ENCODE measurements at places on chromosomes 7 and 10. TPM values are rescaled to one million over a fixed set of nuclear protein-coding genes. Genes with fewer than 3 reads are reported as not detected.
A peak's percentile ranks its signal among the peaks of the same experiment; 100 is the strongest.

Gene GSDME
- 1.7 TPM for total RNA-seq

Gene AKR1C8
- 9.2 TPM for total RNA-seq

Gene SLIT1
- total RNA-seq, result 0.32 TPM

Gene NUPR2
- total RNA-seq, result 1.2 TPM

Gene MOGAT3
- not detected for total RNA-seq

Gene CYP3A4
- not detected for total RNA-seq

Gene CAV1
- not detected for total RNA-seq

Gene MMD2
- total RNA-seq, result not detected

Gene UNC5B
- total RNA-seq, result not detected

Gene LIPF
- total RNA-seq, result not detected

Gene HABP2
- total RNA-seq, result not detected

Gene VENTX
- not detected for total RNA-seq

Gene NPFFR1
- total RNA-seq, result not detected

- H3K27ac ChIP-seq, result no peak overlapping the region
- no peaks in the 10 kb centered on the region for H3K4me1 ChIP-seq
- no peaks in the 10 kb centered on the region for H3K27me3 ChIP-seq
These were observed 24.3 kb upstream of the DNA2 start for GRCh38 chr10:68496072-68496471.

- no peak overlapping the region for H3K27ac ChIP-seq
- no peaks in the 10 kb centered on the region for H3K4me1 ChIP-seq
- H3K4me3 ChIP-seq, result no peak overlapping the region
- H3K36me3 ChIP-seq, result no peaks in the 10 kb centered on the region
- no peaks in the 10 kb centered on the region for H3K27me3 ChIP-seq
These were observed 459.3 kb upstream of the NRP1 start for GRCh38 chr10:33793793-33794192.

DNA sequence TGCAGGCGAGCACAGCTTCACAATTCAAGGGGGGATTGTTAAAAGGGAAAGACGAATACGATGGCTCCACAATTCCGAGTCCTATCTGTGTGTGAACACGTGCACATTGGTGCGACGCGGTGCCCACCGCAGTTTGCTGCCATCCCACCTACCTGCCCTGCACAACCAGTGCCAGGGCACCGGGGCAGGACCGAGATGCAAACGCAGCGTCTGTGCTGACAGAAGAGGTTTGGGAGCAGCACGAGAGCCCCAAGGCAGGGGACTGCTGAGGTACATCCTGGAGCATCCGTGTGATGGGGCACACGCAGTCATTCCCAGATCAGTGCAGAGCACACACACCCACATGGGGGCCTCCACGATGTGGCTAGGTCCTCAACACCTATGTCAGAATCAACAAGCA, 221.3 kb downstream of the DNAJB6 start:
- no peaks in the 10 kb centered on the region for H3K36me3 ChIP-seq
- no peak for DNase-seq
- H3K27ac ChIP-seq, result no peak overlapping the region
- H3K4me3 ChIP-seq, result no peak overlapping the region
- no peaks in the 10 kb centered on the region for H3K4me1 ChIP-seq

DNA sequence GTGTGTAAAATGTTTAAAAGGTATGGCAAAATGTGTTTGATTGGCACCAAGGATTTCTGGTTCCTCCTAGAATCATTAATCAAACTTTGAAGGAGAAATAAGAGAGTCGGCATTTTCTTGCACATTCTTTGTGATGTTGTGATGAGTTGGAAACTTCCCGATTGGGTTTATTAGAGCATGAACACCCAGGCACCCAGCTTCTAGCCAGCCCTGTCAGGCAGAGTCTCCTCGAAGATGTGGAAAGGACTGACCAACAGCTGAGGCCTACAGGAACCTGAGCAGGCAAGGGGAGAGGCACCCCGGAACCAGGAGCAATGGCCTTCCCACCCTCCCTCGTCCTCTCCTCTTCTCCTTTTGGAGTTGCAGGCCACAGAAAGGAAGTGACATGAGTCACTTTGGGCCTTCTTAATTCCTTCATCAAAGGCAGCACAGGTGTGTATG, 68.7 kb downstream of the EGFR start:
- H3K4me1 ChIP-seq, result no peaks in the 10 kb centered on the region
- no peak overlapping the region for H3K27ac ChIP-seq
- DNase-seq, result no peak

GRCh38 chr7:135964274-135964673, 12.9 kb downstream of the MTPN start:
- H3K27me3 ChIP-seq, result no peaks in the 10 kb centered on the region
- H3K4me3 ChIP-seq, result no peak overlapping the region
- DNase-seq, result no peak
- peaks cover 90% of the 10 kb centered on the region for H3K4me1 ChIP-seq
- no peak overlapping the region for H3K27ac ChIP-seq

- H3K27ac ChIP-seq, result no peak overlapping the region
- no peak for DNase-seq
- H3K4me3 ChIP-seq, result no peak overlapping the region
These were observed 96.1 kb downstream of the ADCY1 start for GRCh38 chr7:45670227-45670626.

- no peak overlapping the region for H3K4me3 ChIP-seq
- H3K4me1 ChIP-seq, result no peaks in the 10 kb centered on the region
- H3K36me3 ChIP-seq, result no peaks in the 10 kb centered on the region
- no peaks in the 10 kb centered on the region for H3K27me3 ChIP-seq
These were observed 35.4 kb downstream of the DRGX start for GRCh38 chr10:49360271-49361177.

- no peaks in the 10 kb centered on the region for H3K36me3 ChIP-seq
- no peaks in the 10 kb centered on the region for H3K4me1 ChIP-seq
- no peak overlapping the region for H3K4me3 ChIP-seq
- no peak overlapping the region for H3K27ac ChIP-seq
- no peak for DNase-seq
These were observed 66.6 kb upstream of the ZNF479 start for GRCh38 chr7:57198801-57199200.

- no peak overlapping the region for H3K27ac ChIP-seq
- H3K4me3 ChIP-seq, result no peak overlapping the region
These were observed 186.1 kb downstream of the TRIL start for GRCh38 chr7:28771906-28772622.

- H3K27me3 ChIP-seq, result no peaks in the 10 kb centered on the region
- H3K27ac ChIP-seq, result no peak overlapping the region
These were observed 215.4 kb downstream of the COBL start for GRCh38 chr7:51101111-51101757.

DNA sequence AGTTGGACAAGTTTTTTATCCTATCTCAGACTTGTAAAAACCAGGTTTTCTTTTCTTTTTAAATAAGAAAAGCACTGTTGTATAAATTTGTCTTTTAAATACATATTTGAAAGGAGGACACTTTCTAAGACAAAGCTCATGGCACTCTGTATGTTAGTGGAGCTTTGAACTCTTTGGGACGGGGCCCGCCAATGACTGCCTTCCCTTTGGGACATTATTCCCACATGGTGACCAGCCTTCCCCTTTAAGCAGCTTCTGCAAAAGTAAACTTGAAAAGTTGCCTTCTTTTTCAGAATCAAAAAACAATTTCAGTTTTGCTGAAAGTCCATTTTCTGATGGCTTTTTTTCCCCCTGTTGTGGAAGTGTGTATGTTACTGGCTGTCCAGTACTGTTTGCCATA, 1.8 kb downstream of the CUX1 start:
- no peak overlapping the region for H3K4me3 ChIP-seq
- H3K36me3 ChIP-seq, result no peaks in the 10 kb centered on the region
- no peak for DNase-seq
- peaks cover 17% of the 10 kb centered on the region for H3K4me1 ChIP-seq
- no peaks in the 10 kb centered on the region for H3K27me3 ChIP-seq

GRCh38 chr7:47179812-47180515, 401.9 kb downstream of the TNS3 start:
- H3K27me3 ChIP-seq, result no peaks in the 10 kb centered on the region
- DNase-seq, result no peak
- no peaks in the 10 kb centered on the region for H3K4me1 ChIP-seq

DNA sequence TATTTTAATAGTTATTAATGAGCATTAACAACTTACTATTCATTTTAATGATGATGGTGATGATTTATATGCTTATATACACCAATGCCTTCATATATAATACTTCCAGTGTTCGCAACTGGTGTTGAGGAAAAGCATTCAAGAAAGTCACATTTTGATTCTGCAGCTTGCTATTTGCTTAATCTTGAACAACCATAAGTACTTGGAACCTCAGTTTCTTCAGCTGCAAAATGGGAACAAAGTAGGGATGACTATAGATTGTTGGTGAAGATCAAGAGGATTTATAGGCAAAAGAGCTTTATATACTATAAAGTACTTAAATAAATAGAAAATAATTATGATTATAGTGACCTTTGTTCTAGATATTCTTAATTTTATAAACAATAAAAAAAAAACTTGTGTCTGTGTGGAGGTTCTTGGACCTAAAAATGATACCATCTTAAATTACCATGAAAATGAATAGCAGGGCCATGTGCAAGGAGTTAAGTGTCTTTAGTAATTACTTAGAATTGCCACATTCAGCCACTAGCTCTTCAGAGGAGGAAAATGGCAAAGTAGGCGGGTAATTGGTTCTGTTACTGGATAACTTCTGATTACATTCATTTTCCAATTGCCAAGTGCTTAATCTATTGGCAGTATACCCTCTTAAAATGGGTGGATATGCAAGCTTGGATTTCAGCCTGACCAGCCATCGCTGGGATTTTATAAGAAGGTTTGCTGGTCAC, 4.5 kb downstream of the ARID5B start:
- DNase-seq, result no peak
- H3K27me3 ChIP-seq, result no peaks in the 10 kb centered on the region
- no peak overlapping the region for H3K27ac ChIP-seq
- peaks cover 43% of the 10 kb centered on the region for H3K4me1 ChIP-seq

DNA sequence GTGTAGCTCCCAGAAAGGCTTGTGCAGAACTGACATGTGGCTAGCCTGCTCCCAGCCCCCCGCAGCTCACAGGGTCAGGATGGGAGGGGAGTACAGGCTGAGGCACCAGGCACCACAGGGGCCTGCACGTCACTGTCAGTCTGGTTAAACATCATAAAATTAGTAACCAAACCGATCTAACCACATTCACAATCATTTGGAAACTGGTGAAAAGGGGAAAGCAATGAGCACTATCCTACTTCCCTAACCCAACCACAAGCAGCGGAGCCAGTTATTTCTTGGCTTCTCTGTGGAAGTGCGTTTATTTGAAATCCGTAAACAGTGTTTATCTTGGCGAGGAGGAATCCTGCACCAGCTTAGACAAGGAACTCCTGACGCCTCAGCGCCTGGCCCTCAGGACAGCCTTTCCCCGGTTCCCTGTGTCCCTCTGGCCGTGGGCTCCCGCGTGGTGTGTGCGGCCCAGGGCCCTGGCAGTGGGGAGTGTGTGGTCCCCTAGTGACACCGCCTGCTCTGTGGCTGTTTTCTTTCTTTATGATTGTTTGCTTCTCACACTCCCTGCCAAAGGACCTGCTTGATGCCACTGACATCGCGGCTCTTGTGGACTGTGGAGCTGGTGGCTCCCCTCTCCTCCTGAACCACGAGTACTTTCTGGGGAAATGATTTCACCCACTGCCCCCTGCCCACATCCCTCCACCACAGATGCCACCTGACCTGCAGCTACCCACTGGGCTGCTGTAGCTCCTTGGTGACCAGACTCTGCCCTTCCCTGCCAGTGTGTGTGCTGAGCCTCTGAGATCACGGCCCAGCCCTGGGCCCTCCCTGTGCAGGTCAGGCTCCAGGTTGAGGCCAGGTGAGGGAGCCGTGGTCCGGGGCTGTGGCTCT, 38.0 kb downstream of the INPP5A start:
- peaks cover 30% of the 10 kb centered on the region for H3K4me1 ChIP-seq
- no peaks in the 10 kb centered on the region for H3K27me3 ChIP-seq
- H3K27ac ChIP-seq, result no peak overlapping the region
- no peak overlapping the region for H3K4me3 ChIP-seq
- DNase-seq, result no peak

- H3K4me1 ChIP-seq, result peaks cover 48% of the 10 kb centered on the region
- peak overlapping the region; percentile 74 for H3K27ac ChIP-seq
- no peak for DNase-seq
- H3K4me3 ChIP-seq, result peak overlapping the region; percentile 99
- no peaks in the 10 kb centered on the region for H3K27me3 ChIP-seq
These were observed 1.8 kb downstream of the SLK start for GRCh38 chr10:103968441-103969391.

GRCh38 chr10:110790913-110791506, 80.7 kb upstream of the PDCD4 start:
- no peak for DNase-seq
- no peaks in the 10 kb centered on the region for H3K27me3 ChIP-seq
- H3K27ac ChIP-seq, result no peak overlapping the region
- no peak overlapping the region for H3K4me3 ChIP-seq

GRCh38 chr10:317271-317769, 182.1 kb downstream of the ZMYND11 start:
- peaks cover 13% of the 10 kb centered on the region for H3K4me1 ChIP-seq
- DNase-seq, result no peak
- H3K27ac ChIP-seq, result no peak overlapping the region
- H3K27me3 ChIP-seq, result no peaks in the 10 kb centered on the region
- H3K36me3 ChIP-seq, result no peaks in the 10 kb centered on the region
- no peak overlapping the region for H3K4me3 ChIP-seq

- no peak overlapping the region for H3K27ac ChIP-seq
- H3K36me3 ChIP-seq, result peaks cover 6% of the 10 kb centered on the region
- H3K4me1 ChIP-seq, result no peaks in the 10 kb centered on the region
- DNase-seq, result no peak
- no peak overlapping the region for H3K4me3 ChIP-seq
These were observed 97.0 kb upstream of the AMPH start for GRCh38 chr7:38728145-38728544.

- no peak for DNase-seq
- H3K4me1 ChIP-seq, result peaks cover 7% of the 10 kb centered on the region
- H3K27ac ChIP-seq, result no peak overlapping the region
These were observed 76.6 kb downstream of the CNNM2 start for GRCh38 chr10:102994531-102995295.

DNA sequence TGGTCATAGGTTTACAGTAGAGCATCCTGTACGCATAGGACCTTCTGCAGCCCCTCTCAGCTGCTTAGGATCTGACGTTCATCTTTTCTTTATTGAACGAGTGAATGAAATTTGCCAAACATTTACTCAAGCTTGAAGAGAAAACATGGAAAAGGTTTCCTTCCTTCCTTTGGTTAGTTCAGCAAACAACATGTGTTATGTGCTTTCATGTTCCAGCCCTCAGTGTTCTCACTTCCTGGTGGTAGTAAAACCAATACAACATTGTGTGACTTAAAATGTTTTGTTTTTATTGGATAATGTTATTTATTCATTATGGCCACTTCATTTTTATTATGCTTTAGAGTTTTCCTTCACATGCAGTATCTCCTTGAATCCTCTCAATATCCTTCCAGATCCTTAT, 1.4 kb upstream of the CDCA7L start:
- no peak overlapping the region for H3K4me3 ChIP-seq
- H3K27me3 ChIP-seq, result no peaks in the 10 kb centered on the region
- H3K4me1 ChIP-seq, result peaks cover 15% of the 10 kb centered on the region
- no peaks in the 10 kb centered on the region for H3K36me3 ChIP-seq

Data from CD4-positive, alpha-beta memory T cell (primary cell).